ENCODE measurements at places on chromosomes 2 and 18.

DNA sequence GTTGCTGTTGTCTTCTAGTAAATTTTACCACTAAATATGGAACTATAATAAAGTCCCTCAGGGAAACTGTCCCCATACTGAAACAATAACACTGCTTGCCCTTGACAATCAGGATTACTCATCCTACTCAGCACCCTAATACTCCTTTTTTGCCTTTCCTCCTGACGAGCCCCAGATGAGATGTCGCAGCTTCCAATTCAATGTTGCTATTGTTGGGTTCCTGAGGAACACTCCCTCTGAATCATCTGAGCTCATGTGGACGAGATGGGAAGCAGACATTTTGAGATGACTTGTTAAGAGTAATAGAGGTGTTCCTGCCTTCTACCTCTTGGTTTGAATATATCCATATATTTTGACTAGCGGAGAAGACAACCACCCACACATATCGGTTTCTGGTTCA lies 187.8 kb upstream of the FAM98A start:
- ATAC-seq: no peak

DNA sequence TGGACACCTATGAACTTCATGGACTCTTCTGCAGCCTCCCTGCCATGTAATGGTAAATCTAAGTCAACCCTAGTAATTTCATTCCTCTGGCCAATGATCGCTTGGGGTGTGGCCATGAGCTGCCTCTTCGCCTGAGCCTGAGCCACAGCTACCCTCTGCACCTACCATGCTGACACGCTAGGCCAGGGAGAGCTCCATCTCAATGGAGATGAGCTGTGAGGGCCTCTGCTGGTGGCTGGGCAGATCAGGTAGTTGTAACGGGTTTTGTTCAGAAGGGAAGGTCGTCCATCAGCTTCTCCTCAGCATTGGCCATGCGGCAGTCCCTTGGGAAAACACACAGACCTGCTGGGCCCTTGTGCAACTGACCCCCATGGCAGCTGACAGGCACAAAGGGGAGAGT lies 24.4 kb downstream of the MPHOSPH10 start:
- ATAC-seq: no peak

DNA sequence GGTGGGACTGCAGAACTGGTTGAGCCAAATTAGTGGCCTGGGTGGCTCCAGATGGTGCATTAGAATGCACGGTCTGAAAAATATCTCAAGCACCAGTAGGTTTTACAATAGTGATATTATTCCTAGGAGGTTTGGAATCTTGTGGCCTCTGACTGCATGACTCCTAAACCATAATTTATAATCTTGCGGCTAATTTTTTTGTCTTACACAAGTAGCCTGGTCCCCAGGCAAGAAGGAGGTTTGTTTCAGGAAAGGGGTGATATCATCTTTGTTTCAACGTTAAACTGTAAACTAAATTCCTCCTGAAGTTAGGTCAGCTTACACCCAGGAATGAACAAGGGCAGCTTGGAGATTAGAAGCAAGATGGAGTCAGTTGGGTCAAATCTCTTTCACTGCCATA lies 98.9 kb upstream of the ARL4C start:
- no peak for ATAC-seq

DNA sequence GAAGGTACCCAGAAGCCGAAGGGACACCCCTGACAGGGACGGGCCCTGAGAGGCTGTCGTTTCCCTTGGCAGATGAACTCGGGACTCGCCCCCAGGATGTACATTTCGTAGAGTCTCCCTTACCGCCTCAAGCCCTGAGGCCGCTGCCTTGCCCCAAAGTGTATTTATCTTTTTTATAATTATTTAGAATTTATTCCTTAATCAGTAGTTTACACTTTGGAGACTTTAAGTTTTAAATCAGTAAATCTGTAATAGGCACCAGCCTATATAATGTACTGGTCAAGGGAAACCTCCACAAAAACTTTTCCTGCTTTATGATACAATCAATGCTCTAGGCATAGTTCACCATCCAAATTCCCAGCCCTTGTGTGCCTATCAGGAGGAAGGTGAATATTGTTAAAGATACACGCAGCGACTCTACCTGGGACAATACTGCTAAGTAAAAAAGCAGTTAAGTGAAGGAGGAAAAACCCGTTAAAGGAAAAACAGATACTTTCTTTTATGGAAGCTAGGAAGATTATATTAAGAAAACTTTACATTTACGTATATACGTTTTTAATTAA lies 848 bp downstream of the VRK2 start:
- ATAC-seq: no peak

DNA sequence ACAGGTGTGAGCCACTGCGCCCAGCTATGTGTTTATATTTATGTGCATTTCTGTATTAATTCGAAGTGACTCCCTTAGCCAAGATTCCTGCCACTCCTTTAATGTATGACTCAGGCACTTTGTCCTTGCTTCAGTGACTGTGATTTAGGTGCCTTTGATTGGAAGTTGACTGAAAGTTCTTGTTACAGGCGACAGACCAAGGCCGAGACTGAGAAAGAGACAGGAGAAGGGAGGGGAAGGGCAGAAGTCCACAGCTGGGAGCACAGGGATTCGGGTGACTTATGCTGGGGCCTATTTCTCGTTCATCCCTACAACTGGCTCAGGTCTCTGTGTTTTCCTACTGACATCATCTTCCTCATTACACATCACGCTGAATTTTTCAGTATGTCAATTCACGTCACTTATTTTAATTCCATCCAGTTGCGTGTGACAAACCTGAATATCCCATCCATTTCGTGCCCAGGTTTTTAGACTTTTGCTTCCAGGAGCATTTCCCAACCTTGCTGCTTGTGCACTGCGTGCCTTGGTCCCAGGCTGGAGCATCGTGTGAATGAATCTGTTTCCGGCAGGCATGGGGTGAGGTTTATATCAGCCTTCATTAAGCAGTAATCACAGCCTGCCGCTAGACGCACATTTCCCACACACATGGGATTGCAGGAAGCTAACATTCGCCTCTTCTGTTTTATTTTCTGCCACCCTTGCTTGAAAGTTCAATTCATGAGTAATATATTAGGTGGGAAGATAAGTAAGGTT lies 42.4 kb downstream of the TMEM18 start:
- ATAC-seq: no peak

- ATAC-seq: no peak
These were observed 83.9 kb downstream of the FAM210A start for GRCh38 chr18:13642440-13642827.

- no peak for ATAC-seq
These were observed 22.6 kb upstream of the TMEM214 start for GRCh38 chr2:27010139-27010538.

DNA sequence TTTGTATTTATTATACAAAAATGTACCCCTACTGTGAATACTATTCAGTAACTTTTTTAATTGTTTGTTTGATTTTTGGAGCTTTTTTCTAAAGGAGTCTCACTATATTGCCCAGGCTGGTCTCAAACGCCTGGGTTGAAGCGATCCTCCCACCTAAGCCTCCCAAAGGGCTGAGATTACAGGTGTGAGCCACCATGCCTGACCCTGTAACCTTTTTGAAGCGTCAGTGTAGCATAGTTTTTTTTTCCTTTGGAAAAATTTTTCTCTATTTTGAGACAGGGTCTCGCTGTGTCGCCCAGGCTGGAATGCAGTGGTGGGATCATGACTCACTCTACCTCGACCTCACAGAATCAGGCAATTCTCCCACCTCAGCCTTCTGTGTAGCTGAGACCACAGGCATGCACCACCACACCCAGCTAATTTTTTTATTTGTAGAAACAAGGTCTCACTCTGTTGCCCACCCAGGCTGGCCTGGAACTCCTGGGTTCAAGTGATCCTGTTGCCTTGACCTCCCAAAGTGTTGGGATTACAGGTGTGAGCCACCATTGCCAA lies 2.0 kb downstream of the GMCL1 start:
- no peak for ATAC-seq

Measured in gastroesophageal sphincter (tissue), 4 donors.